ENCODE measurements at places on chromosomes 3 and 15.

DNA sequence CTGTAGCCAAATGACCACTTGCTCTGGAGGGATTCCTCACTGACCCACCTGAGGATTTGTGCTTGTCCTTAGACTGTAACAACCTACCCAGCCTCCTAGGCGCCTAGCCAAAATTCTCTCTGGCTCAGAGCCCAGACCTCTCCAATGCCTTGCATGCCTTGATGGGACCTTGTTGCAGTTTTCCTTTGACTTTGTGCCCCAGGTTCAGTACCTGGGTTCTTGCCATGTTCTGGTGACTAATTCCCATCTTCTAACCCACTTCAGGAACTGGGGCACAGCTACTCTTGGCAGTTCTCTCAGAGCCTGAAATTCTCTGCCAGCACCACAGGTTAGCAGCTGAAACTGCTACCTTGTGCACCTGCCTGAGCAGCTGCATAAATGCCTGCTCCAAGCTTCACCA lies 27.0 kb upstream of the UBE3A start:
- no peak for DNase-seq

DNA sequence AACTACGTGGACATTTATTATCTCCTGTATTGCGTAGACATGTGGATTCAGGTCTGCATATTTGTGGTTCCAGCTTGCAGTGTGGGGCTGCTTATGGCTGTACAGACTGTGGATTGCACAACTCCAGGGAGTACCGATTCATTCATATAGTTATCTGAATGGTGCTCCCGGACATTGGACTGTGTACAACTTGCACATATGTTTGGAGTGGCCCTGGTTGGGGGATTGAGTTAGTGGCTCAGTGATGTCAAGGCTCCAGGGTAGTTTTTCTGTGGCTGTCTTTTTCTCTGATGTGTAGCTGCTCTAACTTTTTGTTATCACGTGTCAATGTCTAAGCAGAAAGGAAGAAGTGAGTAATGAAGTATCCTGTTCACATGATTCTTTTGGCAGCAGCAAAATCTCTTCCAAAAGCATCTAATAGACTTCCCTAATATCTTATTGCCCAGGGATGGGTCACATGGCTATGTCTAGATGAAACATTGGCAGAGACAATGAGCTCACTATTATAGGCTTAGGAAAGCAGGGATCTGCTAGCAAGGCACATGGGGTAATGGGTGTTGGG lies 15.8 kb downstream of the ST3GAL6 start:
- DNase-seq, result no peak

DNA sequence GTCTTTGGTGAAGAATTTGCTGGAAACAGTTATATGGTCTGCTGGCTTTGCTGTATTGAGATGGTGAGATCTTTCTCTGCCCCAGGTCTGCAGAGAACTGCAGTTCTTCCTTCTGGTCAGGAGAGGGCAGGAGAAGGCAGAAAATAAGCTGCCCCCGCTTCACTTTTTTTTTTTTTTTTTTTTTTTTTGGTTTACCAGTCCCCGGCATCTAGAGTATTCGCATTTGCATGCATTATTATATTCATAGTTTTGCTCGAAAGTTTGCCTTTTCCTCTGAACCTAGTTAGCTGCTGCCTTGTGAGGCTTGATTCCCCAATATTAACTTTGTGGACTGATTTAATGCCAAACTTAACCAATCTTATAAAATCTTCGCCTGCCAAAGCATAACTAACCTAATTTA lies 10.6 kb upstream of the PARL start:
- peak; percentile 86 for DNase-seq

- DNase-seq, result no peak
Observed at GRCh38 chr15:54519577-54519976, 541.3 kb downstream of the UNC13C start.

GRCh38 chr15:27587810-27588209 lies 511.3 kb downstream of the OCA2 start:
- no peak for DNase-seq

All from GM10248 (cell line).